ENCODE measurements at places on chromosomes 12 and 14.

- no peak for DNase-seq
Observed at GRCh38 chr14:104328607-104329006, 190.2 kb downstream of the KIF26A start.

GRCh38 chr14:93566065-93566693 lies 135.4 kb downstream of the UNC79 start:
- no peak for DNase-seq

DNA sequence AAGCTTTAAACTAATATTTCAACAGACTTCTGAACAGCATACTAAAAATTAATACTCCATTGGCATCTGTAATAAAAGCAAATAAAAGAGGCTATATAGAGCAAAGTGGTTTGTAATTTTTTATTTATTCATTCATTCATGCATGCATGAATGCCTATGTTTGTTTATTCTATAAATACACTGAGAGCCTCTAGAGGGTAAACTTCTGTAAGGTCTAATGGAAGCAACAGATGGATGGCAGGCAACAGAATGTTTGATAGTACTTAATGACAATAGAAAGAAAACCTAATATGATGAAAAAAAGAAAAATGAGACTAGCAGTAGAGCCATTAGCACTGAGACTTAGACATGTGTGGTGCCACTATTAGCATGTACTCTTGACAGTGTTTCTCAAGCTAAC lies 253.1 kb downstream of the CCDC91 start:
- no peak for DNase-seq

DNA sequence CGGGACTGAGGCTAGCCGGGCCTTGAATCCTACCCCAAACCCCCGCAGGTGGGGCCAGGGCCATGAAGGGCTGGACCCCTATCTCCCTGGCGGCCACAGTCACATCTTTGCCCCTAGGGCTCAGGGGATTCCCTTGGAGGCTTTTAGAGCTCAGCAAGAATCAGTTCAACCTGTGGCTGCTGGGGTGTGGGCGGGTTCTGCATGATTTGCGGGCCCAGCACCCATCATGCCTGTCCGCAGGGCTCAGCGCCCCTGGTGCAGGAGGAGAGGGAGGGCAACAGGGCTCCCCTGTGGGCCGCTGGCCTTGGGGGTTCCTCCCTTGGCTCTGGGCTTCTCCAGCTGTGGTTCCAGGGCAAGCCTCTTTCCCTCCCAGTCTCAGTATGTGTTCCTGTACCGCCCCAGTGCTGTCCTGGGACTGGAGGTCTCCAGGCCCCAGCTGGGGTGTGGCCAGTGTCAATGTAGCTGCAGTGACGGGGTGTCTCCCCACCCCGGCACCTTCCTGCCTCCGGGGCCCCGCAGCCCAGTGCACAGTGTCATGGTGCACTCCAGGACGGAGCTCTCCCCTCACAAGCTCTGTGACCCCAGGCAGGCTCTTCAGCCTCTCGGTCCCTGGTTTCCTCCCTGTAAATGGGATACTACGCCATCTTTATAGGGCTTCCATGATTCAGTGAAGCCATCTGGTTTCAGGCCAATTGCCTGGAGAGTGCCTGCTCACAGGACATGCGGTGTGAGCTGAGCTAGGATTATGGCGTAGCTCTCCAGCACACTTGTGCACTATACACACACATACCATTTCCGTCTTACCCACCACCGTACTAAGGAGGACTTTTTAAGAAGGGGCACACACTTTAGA lies 9.9 kb upstream of the LBHD2 start:
- DNase-seq = no peak

- DNase-seq = peak; percentile 98
Observed at GRCh38 chr14:24188251-24189058, at the start of gene IPO4. IPO4 (minus strand) TSS chr14:24188816; CDS start chr14:24188787, 29 bp downstream.

- no peak for DNase-seq
Observed at GRCh38 chr14:75626396-75626795, 34.3 kb downstream of the ERG28 start.

GRCh38 chr14:104596451-104596918 lies 8.1 kb downstream of the TMEM179 start:
- DNase-seq = no peak

DNA sequence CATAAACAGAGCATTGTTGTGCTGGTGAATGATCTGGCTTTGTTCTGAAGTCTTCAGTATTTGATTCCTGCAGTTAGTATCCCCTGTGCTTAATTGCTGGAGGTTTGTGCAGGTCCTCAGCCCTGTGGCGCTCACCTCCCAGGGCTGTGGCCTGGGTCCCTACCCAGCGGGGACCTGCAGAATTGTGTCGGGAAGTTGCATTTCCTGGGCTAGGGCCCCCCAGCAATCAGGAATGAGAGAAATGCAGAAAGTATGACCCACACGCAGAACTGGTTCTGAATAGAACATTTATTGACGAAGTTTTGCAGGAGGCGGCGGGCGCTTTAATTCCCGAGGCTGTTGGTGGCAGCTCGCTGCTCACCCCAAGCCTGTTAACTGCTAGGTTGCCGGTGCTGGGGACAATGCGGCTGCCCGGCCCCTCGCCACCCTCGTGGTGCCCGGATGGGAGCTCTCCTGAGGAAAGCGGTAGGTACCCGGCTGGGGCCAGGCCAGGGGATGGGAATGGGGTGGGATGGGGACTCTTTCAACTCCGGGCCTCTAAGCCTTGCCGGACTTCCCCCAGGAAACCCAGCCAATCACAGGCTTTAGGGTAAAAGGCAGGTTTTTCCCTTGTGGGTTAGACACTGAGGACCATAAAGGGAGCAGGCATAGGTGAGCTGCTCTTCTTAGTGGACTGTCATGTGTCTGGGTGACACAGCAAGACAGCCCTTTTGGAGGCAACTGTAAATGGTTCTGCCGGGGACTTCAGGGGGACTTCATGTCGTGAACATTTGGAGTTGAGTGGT lies 11.6 kb downstream of the PLEKHG3 start:
- peak; percentile 49 for DNase-seq

- DNase-seq = peak; percentile 32
Observed at GRCh38 chr14:64952598-64953309, 10.2 kb upstream of the GPX2 start.

DNA sequence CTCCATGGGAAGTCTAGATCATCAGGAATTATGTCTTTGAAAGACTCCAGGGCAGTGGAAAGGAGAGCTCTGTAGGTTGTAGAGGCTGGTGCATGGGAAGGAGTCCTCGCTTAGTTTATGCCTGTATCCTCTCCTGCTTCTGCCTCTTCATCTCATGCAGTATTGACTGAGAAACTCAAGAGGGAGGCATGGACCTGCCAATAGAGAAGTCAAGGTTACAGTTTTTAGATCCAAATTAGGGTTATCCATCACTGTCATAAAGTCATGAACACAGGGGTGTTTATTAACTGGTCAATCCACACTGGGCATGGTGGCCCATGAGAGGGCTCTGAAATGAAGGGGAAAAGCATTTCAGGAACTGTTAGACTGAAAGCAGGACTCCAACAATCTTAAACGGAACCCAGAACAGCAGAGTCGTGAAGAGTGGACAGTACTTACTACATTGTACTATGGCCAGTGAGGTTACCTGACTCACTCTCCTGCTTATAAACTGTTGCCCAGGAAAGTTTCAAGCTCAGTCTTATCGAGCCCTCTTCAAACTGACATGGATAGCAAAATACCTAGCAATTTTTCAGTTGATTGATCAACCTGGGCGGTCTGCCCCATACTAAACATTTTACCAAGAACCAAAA lies 30.1 kb upstream of the DHRS7 start:
- no peak for DNase-seq

GRCh38 chr12:94839347-94839746 lies 164.2 kb downstream of the NDUFA12 start:
- no peak for DNase-seq

- DNase-seq = no peak
Observed at GRCh38 chr14:31083781-31084180, 57.6 kb upstream of the STRN3 start.

GRCh38 chr12:12491606-12492005 lies 71.1 kb downstream of the DUSP16 start:
- DNase-seq = no peak
